Caudate nucleus (tissue), 63 donors: ENCODE measurements at places on chromosomes 5 and 9.

DNA sequence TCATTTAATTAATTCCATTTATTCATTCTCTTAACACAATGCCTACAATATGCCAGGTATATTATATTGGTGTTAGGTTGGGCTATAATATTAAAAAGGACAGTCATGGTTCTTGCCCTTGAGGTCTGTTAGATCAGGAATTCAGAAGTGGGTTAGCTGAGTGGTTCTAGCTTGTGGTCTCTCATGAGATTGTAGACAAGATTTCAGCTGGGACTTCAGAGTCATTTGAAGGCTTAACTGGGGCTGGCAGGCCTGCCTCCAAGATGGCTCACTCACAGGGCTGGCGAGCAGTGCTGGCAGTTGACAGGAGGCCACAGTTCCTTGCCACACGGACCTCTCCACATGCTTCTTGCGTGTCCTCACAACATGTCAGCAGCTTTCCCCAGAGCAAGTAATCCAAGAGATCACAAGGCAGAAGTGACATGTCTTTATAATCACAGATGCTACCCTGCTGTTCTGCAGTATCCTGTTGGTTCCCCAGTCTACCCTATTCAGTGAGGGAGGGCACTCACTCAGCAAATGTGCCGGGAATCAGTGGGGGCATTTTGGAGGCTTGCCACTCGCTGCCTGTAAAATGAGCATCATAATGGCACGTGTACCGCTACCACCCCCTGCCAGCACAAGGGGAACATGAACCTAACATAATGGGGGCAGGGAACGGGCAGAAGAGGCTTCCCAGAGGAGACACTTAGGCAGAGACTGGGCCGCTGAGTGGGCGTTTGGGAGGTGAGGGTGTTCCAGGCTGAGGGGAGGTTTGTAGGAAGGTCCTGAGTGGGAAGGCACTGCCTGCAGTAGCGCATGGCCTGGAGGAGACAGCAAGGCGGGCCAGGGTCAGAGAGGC lies 70.0 kb downstream of the EXOSC2 start:
- no peak for DNase-seq

DNA sequence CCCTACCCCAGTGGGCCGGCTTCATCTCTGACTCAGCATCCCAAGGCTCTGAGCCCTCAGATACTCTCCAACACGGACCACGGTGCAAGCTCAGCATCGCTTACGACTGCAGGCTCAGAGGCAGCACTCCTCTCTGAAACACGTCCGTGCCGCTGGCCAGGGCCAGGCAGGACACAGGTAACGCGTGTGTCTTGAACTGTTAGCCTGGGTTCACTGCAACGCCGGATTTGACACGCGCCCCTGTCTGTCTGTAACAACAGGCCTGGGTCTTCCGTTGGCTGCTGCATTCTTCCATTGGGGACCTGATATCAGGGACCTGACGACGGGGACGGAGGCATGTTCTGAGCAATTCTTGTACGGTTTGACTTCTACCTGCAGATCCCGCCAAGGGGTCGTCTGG lies 6.4 kb downstream of the SLC6A3 start:
- DNase-seq, result no peak

DNA sequence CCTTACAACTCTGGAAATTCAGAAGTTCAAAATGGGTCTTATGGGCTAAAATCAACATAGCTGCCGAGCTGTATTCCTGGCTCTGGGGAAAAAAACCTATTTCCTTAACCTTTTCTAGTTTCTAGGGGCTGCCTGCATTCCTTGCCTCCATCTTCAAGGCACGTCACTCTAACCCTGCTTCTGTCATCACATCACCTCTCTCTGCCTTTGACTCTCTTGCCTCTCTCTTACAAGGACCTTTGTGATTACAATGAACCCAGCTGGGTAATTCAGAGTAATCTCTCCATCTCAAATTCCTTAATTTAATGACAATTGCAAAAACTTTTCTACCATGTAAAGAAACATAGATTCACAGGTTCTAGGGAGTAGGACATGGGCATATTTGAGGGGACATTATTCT lies 103.1 kb upstream of the SMC2 start:
- no peak for DNase-seq

GRCh38 chr5:62795926-62796325 lies 217.3 kb downstream of the LRRC70 start:
- no peak for DNase-seq

- no peak for DNase-seq
Observed at GRCh38 chr5:176424181-176424580, 7.8 kb upstream of the CLTB start.

GRCh38 chr5:8013948-8014710 lies 145.2 kb downstream of the MTRR start:
- no peak for DNase-seq

- no peak for DNase-seq
Observed at GRCh38 chr5:174106997-174107655, 61.6 kb downstream of the NSG2 start.

DNA sequence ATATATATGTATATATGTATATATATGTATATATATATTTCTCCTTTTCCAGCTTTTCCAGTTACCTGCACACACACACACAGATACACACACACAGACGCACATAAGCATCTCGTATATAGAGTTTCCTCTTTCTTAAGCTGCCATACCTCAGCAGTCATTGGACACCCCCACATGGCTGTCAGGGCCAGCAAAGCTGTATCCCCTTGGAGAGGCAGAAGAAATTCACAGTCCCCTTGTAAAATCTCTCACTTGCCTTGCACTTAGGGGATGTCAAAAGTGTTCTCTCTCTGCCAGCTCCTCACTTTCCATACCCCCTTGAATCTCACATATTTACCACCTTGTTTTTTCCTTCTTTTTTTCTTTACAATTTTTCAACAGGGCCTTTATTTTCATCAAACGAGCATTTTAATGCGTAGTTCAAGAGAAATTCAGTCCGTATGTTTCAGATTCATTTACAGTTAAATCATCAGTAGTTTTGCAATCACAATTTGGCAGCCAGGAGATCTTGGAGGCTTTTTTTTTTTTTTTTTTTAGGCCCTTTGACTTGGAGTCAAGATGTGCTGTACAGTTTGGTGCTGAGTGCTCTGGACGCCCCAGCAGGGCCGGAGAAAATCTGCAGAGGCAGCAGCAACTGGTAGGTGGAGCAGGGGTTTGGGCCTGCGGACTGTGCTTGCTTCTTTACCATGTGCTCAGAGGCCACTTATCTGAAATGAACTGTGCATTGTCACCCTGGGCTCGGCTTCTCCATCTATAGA lies 244.9 kb upstream of the KLF4 start:
- DNase-seq, result no peak

- DNase-seq, result no peak
Observed at GRCh38 chr5:30149526-30149925, 1044.0 kb upstream of the CDH6 start.

- no peak for DNase-seq
Observed at GRCh38 chr9:110016340-110016739, 191.6 kb downstream of the C9orf152 start.

- no peak for DNase-seq
Observed at GRCh38 chr5:125609011-125609410, 814.2 kb upstream of the GRAMD2B start.

DNA sequence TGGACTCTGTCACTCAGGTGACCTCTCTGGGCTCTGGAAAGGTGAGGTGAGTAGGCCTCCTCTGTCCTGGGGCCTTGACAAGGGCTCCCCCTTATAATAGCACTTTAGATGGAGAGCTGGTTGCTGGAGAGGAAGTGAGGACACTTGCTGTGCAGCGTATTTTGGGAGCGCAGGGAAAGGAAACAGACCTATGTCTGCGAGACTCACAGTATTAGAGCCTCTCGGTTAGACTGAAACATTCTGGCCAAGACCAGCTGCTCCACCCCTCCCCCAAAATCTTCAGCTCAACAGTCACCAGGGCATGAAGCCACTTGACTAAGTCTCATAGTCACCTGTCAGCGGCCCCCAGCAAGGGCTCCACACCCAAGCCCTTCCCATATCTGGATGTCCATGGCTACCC lies 213.6 kb downstream of the AGTPBP1 start:
- DNase-seq, result no peak

DNA sequence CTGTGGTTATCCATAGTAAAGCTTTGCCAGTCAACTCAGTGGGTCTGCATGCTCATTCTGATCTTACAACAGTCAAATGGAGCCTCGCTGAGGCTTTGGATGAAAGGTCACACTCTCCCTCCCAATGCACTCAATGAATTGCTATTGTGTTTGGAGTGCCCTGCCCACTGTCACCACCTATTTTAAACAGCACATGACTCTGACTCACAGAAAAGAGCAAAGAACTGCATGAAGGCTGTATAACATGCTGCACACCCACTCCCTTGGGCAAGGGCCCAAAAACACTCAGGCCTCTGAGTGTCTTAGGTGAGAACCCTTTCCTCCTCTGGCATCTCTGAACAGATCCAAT lies 118.7 kb upstream of the CCDC112 start:
- DNase-seq, result no peak

DNA sequence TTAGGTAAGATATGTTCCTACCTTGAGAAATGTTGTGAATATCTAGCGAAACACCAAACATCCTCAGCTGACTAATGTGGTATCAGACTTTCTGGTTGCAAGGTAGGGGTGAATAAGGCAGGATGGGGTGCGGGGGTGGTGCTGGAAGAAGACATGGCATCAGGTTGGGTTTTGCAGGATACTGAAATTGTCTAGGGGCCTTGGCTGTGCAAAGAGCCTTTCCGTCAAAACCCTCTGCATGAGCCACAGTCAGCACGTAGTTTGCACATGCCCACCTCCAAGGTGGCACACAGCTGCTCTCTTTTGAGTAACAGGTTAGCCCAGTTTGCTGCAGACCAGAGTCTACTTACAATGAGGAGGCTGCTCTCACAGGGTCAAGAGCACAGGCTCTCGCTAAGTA lies 42.0 kb downstream of the SFXN1 start:
- DNase-seq, result no peak

- peak; percentile 58 for DNase-seq
Observed at GRCh38 chr5:77087484-77088261, 588 bp upstream of the ZBED3 start.

DNA sequence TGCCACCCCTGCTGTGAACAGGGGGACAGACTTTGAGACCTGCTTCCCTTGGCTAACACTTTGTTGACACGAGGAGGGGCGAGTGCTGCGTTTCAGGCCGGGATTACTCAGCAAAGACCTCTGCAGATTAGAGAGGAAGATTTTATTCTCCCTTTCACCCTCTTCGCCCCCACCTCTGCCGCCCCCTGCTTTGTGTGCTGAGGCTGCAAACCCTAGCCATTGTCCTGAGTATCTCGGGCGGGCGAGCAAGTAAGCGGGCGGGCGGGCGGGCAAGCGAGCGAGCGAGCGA lies 6.0 kb downstream of the ISL1 start:
- no peak for DNase-seq

DNA sequence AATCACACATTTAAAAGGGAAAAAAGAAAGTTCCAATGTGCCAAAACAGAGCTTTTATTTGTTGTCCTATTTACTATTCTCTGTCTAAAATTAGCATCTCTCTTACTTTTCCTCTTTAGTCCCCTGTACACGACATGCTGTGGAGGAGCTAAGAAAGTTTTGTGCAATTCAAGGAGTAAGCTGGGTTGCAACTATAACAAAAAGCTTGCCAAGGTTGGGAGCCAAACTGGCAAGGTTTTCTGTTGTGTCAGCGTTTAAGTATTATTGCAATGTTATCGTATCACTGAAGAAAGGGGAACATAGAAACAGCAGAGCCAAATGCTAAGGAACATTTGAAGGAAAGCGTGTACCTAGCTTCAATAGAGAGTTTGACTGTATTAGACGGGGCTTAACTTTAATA lies 680.8 kb downstream of the CETN3 start:
- DNase-seq, result no peak

DNA sequence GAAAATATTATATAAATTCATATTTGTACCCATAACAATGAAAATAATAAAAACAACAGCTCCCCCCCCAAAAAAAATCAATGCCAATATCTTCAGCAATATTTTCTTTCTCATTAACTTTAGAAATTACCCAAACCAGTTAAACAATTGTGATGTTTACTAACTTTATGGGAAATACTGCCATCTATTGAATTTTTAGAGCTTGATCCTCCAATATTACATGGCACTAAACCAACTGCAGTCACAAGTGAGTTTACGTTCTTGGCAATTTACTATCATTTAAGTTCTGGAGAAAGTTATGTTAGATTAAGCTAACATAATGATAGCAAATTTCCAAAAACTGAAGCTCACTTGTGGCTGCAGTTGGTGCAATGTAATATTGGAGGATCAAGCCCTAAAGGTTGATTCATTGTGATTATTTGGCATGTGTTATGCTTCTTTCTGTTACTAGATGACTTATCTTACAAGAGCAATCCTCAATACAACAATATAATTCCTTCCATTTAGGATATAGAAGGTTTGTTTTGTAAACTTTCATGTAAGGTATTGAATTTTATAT lies 379.5 kb downstream of the CDH18 start:
- DNase-seq, result no peak

DNA sequence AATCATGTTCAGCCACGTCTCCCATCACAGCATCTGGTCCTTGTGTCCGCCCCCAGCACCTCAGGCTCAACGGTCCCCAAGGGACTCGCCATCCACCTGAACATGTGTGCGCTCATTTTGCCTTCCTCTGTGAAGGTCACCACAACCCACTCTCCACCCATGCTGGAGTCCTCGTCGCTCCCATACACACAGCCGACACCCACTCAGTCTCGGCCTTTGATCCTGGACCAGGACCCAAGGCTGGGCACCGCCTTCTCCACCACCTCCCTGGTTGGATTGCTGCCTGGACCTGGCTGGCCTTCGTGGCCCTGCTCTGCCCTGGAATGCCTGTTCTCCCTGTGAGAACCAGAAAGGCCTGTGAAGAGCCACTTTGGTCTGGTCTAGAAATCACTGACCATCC lies 60.3 kb downstream of the UBE2QL1 start:
- no peak for DNase-seq

- DNase-seq, result no peak
Observed at GRCh38 chr9:131260751-131261452, 15.4 kb downstream of the FAM78A start.

DNA sequence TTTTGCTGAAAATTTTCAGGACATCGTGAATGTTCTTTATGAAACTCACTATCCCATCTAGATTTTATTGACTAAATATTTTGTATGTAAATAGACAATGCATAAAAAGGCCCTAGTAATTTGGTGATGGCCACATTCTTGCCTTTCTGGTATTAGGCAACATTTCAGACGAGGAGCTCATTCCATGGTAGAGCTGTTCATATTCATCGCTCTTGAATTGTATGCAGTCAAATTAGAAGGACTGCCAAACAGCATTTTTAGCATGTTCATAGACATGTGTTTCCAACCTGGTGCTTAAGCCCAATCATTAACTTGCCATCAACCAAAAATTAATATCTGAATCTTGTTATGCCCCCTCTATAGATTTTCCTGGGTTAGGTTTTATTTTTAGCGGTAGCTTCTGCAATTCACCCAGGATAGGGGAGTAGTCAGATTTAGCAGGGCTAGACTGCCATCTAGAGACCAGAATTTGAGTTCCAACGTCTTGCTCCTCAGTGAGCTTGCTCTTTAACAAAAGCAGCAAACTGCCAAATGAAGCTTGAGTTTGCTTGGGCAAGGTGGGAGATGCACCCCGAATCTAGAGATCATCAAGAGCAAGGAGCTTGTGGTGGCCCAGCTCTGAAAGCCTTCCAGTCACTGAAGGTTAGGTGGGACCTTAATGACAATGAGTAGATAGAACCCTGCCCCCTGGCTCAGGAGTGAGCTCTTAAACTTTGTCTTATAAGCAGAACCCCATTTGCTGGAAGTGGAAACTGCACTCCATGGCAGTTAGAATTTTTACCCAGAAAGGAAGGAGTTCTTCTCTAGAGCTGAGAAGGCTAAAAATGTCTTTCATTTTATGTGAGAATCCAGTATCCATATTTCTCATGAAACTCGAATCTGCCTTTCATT lies 456.2 kb downstream of the RASEF start:
- no peak for DNase-seq

- DNase-seq, result no peak
Observed at GRCh38 chr9:2345013-2345412, 276.6 kb upstream of the VLDLR start.
